Fibroblast of skin of back (primary cell): ENCODE measurements at places on chromosomes 6 and 20.

DNA sequence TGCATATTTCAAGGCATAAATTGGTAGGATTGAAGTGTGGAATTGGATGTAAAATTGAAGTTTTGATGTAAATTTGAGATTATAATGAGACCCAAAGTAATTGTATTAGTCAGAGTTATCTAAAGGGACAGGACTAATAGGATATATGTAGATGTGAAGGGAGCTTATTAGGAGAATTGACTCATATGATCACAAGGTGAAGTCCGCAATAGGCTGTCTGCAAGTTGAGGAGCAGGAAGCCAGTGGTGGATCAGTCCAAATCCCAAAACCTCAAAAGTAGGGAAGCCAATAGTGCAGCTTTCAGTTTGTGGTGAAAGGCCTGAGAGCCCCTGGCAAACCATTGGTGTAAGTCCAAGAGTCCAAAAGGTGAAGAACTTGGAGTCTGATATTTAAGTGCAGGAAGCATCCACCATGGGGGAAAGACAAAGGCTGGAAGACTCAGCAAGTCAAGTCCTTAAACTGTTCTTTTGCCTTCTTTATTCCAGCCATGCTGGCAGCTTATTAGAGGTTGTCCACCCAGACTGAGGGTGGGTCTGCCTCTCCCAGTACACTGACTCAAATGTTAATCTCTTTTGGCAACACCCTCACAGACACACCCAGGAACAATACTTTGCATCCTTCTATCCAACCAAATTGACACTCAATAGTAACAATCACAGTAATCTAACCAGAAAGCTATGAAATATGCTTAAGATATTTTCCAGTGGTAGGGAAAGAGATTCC lies 442.6 kb upstream of the PTCHD4 start:
- no peak for DNase-seq

DNA sequence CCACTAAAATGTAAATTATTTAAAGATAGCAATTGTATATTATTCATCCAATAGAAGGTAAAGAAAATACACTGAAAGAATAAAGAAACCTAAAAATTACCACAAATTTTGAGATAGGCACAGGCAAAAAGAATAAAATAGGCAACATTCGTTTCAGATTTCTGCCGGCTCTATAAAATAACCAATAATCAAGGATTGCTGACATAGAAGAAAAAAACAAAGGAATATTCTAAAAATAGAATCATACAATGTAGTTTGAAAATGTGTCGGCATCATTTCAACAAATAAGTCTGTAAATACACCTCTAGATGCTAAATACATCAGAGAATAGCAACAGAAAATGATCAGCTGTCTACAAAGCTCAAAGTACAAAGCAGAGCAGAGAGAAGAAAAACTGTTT lies 973.3 kb downstream of the EPHA7 start:
- DNase-seq, result no peak

- DNase-seq, result no peak
These were observed 219.4 kb upstream of the SSTR4 start for GRCh38 chr20:22815603-22816315.

DNA sequence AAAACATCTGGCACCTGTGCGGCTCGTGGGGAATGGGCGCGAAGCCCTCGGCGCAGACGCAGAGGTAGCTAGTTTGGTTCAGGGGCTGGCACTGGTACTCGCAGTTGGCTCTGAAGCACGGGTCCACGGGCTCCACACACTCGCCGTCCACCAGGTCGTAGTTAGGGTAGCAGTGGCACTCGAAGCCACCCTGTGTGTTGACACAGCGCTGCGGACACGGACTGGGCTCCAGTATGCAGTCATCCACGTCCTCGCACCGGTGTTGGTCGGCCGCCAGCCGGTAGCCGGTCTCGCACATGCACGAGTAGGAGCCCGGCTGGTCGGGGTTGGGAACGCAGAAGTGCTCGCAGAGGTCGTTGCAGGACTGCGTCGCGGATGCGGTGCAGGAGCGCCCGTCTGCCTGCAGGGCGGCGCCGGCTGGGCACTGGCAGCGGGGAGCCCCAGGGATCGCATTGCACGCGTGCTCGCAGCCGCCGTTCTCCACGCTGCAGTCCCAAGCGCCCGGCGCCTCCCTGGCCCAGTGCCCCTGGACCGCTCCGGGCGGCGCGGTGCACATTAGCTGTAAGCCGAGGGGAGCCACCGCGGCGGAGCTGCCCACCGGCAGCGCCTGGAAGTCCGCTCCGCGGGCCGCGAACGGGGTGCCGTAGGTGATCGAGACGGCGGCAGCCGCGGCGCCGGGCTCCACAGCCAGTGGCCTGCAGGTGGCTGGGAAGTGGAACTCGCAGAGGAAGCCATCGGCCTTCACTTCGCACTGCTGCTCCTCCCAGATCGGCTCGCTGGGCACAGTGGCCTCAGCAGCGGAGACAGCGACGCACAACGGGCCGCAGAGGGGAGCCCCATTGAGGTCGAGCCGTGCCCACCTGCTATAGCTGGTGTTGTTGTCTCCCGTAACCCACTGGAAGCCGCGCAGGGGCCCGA lies 930 bp downstream of the THBD start:
- DNase-seq, result no peak

- no peak for DNase-seq
These were observed 432.8 kb downstream of the CDC5L start for GRCh38 chr6:44820321-44820720.

DNA sequence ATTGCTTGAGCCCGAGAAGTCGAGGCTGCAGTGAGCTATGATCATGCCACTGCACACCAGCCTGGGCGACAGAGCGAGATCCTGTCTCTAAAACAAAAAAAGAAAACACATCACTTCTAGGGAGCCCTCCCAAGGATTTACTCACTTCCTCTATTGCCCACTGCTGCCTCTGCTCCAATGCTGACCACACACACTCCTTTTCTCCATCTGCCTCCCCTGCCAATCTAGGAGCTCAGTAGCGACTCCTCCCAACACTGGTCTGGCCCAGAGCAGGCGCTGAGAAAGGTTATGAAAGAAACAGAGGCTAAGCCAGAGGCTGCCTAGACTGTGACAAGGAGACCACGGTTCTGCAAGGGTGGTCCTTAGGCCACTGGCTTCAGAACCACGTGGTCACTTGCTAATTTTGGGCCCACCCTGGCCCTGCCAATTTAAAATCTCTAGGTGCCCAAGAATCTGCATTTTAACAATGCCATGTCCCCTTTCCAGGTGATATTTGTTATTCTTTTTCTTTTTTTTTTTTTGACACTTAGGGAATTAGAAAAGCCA lies 1.3 kb upstream of the E2F1 start:
- DNase-seq, result peak; percentile 17

DNA sequence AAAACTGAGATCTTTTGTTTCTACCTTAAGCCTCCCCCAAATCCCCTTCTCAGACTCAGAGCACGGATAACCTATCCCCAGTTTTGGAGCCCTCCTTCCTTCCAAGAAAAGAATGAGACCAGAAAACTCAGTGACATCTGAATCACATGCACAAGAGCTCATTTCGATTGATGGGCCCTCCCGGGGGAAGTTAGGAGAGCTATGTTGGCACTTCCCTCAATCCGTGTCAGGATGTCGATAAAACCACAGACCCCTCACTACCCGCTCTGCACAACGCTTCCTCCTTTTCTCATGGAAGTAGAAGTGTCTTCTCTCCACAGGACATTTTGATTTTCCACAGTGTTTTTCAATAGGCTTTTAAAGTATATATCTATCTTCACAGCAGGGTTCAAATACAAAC lies 332.4 kb downstream of the HACE1 start:
- no peak for DNase-seq

- no peak for DNase-seq
These were observed 206.2 kb upstream of the SGK1 start for GRCh38 chr6:134523903-134524650.
